Stimulated activated CD8-positive, alpha-beta memory T cell treated with anti-CD3 and anti-CD28 coated beads, Interleukin-12 subunit alpha, Interleukin-12 subunit beta, amount 100 ng/mL, for 4 hours (primary cell): ENCODE measurements at places on chromosomes 5 and 9.

DNA sequence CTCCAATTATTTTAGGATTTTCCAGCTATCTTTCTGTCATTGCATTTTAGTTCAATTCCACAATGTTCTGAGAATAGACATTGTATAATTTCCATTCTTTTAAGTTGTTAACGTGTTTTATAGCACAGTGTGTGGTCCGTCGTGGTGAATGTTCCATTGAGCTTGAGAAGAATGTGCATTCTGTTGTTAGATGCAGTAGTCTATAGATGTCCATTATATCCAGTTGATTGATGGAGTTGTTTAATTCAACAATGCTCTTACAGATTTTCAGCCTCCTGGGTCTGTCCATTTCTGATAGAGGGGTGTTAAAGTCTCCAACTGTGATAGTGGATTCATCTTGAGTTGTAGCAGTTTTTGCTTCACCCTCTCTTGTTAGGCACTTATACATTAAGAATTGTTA lies 1587.7 kb upstream of the NUDT12 start:
- DNase-seq = no peak

DNA sequence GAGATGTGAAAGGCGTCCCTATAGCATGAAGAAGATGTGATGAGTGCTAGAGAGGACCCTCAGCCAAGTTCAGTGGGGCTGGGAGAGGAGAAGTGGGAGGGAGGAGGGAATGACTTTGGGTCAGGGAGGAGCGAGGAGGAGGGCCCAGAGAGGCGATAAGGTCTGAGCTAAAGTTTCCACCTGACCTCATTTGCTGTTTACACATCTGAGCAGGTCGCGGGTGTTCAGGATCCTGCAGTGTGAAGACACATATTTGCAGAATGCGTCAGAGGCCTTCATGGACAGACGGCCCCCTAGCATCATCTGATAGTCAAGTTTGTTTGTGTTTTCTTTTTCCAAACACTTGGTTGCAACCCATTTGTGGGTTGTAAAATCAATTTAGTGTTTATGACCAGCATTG lies 18.9 kb upstream of the IGFBPL1 start:
- no peak for DNase-seq

- no peak for DNase-seq
Observed at GRCh38 chr5:80466669-80467485, 21.0 kb upstream of the FAM151B start.

- DNase-seq = no peak
Observed at GRCh38 chr9:9963841-9964240, 649.0 kb downstream of the PTPRD start.

DNA sequence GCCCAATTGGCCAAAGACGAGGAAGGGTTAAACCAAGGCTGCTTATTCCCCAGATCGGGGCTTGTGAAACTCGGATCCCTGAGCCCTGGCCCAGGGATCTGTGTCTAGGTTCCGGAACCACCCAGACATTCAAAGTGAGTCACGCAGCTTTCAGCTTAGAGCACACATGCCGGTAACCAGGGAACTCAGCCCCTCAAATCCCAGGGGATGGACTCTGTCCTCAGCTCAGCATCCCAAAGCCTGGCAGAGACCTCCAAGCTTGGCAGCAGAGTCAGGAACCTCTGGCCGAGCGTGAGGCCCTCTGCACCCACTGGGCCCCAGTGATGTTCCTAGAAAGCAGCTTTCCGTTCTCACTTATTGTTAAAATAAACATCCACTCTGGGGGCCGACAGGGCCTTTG lies 5.1 kb downstream of the PNPLA7 start:
- DNase-seq = no peak

- no peak for DNase-seq
Observed at GRCh38 chr9:111873901-111874300, 22.7 kb upstream of the UGCG start.

DNA sequence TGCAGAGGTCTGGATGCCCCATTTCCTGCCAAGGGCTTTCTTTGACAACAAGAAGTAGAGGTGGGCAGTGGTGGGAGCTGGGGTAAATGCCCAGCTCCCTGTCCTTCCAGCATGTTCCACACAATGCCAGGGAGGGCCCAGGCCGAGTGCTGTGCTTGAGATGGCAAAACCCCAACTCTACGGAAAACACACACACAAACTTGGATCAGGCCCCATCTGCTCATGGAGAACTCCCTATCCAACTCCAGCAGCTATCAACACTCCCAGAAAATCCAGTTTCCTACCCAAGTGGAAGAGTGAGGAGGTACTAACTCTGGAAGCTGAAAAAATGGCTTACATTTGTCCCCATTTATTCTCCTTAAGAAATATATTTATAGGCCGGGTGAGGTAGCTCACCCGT lies 61.1 kb upstream of the FUBP3 start:
- no peak for DNase-seq

- DNase-seq = no peak
Observed at GRCh38 chr5:124279146-124279876, 467.1 kb downstream of the ZNF608 start.

GRCh38 chr5:112221128-112221527 lies 197.9 kb downstream of the EPB41L4A start:
- DNase-seq = no peak

GRCh38 chr5:54214722-54215121 lies 95.7 kb downstream of the ARL15 start:
- no peak for DNase-seq

GRCh38 chr5:68557162-68557936 lies 341.8 kb downstream of the PIK3R1 start:
- DNase-seq = no peak

- no peak for DNase-seq
Observed at GRCh38 chr9:80233906-80234305, 662.1 kb downstream of the TLE4 start.

- DNase-seq = no peak
Observed at GRCh38 chr9:120583958-120584369, 4.0 kb upstream of the CDK5RAP2 start.

DNA sequence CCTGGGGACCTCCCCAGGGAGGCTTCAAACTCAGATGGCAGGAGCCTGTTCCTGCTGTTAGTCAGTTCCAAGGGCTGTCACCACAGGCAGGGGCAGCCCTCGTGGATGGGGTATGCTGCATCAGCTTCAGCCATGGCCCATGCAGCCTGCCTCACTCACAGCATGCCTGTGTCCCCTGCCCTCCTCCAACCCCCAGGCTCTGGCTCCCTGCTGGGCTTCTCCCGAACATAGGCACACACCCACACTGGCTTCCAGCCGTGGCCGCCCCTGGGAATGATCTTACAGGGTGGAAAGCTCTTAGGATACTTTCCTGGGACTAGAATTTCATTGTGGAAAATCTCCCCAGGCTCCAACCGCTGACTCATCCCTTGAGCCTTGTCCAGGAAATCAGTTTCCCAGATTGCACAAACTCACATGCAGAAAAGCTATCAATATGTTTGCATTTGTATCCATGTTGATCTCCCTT lies 163.8 kb downstream of the SEC61B start:
- no peak for DNase-seq

GRCh38 chr9:114718801-114719221 lies 36.8 kb upstream of the TEX48 start:
- DNase-seq = peak; percentile 65

DNA sequence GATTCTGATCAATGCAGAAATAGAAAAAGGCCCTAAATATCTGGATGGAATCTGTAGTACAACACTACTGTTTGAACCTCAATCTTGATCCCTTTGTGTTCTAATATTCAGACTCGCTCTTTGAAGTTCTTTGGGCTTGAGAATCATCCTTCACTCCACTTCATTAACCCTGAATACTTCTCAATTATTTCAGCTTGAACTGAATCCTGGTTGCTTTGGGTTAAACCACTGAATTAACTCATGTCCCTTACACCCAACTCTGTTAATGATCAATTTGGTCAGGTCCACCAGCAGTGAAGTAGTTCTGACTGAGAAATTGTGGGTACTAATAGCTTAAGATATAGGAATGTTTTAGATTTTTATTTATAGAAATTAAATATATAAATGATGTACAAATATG lies 1707.2 kb upstream of the ACO1 start:
- no peak for DNase-seq

GRCh38 chr5:154196955-154197652 lies 6.6 kb downstream of the GALNT10 start:
- no peak for DNase-seq
